ENCODE measurements at places on chromosomes 13 and 19.

GRCh38 chr19:28556371-28556770 is 656.6 kb downstream of the UQCRFS1 start:
- DNase-seq, result no peak

DNA sequence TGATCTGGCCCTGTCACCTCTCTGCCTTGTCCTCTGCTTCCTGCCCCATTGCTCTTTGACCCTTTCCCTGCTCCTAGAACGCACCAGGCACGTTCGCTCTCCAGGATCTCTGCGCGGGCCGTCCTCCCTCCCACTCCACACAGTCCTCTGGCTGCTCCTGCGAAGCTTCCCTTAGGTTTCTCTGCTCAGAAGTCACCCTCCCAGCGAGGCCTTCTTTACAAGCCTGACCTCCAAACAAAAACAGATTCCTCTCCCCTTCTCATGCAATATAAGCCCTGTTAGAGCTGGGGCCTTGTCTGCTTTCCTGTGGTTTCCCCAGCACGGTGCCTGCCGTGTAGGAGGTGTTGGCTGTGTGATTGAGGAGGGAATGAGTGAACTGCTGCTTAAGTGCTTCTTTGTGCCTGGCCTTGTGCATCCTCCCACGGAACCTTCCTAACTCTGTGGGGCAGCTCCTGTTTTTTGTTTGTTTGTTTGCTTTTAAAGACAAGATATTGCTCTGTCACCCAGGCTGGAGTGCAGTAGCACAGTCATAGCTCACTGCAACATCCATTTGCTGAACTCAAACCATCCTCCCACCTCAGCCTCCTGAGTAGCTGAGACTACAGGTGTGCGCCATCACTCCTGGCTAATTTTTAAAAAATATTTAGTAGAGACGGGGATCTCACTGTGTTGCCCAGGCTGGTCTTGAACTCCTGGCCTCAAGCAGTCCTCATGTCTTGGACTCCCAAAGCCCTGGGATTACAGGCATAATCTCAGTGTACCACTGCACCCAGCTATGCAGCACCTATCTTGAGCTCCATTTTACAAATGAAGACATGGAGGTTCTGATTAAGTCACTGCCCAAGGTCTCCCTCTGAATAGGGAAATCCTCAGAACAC is 82.0 kb downstream of the SIPA1L3 start:
- DNase-seq, result peak; percentile 7

GRCh38 chr19:32935629-32936028 is 36.1 kb downstream of the CEP89 start:
- DNase-seq, result no peak

DNA sequence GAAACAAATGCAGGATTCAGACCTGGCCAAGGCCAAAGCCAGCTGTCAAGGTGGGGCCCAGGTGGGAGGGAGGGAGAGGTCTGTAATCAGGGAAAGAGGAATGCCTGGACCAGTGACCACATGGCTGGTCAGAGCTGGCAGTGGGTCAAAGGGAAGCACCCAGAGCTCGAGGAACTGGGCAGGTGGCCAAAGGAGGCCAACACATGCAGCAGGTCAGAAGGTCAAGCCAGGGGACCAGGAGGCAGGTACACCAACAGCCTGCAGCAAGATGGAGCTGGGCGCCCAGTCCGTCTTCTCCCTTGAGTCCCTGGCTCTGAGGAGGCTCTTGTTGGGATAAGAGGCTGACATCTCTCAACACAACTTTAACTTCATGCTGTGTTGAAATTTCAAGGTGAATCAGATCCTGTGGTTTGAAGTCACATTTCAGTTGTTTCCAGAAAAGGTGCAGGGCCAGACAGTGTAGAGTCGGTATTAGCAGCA is 17.1 kb downstream of the GPATCH1 start:
- no peak for DNase-seq

DNA sequence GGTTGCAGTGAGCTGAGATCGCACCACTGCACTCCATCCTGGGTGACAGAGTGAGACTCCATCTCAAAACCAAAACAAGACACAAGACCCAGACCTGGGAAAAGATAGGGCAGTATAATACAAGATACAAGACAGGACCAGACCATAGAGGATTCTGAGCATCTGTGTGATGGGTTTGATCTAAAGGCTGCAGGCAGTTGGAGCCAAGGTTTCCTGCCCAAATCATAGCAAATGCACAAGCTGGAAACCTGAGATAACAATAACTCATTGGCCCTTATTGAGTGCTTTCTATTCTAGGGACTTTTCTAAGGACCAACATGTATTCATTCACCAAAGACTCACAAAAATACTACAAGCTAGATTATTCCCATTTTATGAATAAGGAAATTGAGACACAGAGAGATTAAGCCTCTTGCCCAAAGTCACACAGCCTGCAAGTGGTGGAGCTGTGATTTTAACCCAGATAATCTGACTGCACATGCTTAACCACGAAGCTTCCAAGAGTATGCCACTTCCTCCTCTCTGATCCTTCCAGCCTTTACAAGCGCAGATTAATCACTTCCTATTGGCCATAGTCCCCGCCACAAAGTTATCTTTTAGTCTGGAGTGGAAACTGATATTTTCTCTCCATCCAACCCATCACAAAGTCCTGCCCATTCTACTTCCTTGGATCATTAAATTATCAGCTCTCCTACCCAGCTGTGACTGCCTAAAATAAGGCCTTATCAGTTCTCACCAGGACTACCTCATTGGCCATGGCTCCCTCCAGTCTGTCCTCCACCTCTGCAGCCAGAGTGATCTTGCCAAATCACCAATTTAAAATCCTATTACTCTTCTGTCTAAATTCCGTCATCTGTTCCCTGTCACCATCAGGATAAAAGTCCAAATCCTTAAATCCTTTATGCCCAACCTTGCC is 147.2 kb downstream of the FLT1 start:
- DNase-seq, result peak; percentile 14

DNA sequence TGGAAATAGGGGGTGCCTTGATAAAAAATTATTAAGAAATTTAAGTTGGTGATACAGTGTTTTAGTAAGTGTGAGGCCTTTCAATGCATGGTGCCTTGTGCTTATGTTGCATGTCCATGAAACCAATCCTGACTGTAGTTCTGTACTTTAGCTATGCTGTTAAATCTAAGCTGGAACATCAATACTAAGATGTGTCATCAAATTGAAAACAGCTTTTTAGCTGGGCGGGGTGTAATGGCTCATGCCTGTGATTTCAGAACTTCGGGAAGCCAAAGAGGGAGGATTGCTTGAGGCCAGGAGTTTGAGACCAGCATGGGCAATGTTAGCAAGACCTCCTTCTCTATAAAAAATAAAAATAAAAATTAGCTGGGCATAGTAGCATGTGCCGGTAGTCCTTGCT is 930.3 kb upstream of the PCDH9 start:
- no peak for DNase-seq

- no peak for DNase-seq
Measured at GRCh38 chr13:46738055-46738454, 58.9 kb downstream of the ESD start.

DNA sequence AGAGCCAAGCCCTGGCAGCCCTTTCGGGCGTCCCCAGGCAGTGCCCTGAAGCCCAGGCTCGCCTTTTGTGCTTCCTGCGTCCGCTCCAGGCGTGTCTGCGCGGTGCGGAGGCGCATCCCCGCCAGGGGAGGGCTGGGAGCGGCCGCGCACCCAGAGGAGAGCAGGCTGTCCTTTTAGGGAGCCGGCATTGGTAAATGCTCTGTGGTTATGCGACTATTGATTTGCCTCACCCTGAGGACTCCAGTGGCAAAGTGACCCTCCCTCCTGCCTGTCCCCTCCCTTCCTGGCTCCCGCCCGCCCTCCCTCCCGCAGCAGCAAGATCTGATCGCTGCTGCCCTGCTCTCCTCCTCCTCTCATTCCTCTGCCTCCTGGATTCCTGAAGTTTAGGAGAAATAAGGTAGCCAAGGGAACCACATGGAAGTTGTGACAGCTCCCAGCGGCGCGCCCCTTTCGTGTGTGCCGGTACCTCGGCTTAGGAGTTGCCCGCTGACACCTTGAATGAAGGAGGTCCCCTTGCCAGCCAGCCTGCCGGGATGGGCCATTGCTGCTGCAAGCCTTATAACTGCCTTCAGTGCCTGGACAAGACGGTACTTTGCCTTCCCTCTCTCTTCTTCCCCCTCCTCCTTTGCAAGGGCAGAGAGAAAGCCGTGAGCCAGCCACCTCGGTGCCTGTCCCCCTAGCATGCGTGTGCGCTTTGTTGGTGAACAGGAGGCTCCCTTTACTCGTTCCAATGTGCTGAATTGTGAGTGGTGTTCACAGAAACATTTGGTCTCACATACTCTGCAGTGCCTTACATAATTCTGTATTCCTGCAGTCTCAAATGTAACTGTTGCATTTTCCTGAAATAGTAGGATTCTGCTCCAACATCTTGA is 166.9 kb downstream of the SLC7A1 start:
- DNase-seq, result no peak

DNA sequence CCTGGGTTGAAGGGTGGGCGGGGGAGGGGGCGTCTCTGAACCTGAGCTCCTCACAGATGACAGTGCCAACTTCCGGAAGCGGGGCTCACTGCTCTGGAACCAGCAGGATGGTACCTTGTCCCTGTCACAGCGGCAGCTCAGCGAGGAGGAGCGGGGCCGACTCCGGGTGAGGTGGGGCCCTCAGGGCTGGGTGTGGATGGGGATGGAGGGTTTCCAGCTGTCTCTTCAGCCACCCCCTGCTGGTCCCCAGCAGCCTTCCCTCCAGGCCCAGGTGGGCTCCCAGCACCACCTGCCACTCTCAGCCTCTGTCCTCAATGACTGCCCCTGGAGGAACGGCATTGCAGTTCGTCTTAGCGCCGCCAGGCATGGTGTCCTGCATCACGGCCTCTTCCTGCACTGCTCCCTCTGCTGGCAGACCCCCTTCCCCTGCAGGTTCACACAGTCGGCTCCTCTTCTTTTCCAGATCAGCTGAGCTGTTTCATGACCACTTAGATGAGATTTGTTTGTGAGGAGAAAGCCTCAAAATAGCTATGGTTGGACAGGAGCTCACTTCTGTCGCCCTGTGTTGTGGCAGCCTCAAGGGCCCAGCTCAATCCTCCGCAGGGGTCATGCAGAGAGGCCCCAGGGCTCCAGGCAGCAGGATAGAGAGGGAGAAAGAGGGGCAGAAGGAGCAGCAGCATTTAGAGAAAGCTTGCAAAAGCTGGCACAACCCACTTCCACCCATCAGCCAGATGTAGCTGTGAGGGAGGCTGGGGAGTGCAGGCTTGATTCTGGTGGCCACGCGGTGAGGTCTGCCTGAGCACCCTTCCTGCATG is 2.5 kb upstream of the GARIN5A start:
- DNase-seq, result peak; percentile 16

DNA sequence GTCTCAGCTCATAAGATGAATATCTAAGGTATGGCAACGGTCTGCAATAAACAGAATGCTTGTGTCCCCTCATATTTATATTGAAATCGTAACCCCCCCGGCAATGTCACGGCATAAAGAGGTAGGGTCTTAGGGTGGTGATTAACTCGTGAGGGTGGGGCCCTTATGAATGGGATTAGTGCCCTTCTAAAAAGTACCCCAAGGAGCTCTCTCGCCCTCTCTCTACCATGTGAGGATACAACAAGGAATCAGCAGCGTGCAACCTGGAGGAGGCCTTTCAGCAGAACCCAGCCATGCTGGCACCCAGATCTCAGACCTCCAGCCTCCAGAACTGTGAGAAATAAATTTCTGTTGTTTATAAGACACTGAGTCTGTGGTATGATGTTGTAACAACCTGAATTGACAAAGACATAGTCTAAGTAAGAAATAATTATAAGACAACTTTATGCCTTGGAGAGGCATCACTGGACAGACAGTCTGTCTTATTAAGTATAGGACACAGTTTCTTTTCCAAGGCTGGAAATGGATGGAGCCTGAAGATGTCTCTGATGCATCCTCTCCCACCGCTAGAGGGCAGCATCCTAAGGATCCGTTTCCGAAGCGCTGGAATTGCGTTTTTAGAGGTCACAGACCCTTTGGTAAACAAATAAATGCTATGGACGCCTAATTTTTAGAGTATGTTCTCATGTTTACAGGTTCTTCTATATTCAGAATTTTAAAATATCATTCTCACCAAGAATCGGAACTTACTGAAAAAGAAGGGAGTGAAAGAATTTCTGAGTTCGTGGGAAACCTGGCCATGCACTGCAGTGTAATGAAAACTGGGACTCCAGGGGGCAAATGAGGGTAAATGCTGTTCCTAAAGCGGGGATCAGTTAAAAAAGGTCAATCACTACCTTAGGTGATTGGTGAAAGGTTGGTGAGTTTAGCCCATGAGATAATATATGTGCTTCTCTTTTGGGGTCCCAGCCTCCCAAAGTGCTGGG is 13.3 kb upstream of the LEUTX start:
- peak; percentile 36 for DNase-seq

DNA sequence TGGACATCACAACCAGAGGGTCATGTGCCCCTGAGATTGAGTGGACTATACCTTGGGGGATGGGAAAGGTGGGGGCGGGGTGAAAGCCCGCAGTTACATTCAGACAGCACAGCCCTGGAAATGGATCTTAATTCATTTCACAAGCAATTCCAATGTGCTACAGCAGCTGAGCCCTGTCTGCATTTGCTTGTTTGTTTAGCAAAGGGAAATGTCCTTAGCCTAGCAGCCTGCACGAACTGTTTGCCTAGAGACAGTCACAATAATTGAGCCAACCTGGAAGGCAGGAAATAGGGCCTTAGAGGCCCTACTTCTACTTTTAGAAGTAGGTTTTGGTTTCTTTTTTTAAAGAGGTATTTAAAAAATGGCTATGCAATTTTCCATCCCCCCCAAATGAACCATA is 177.3 kb upstream of the KL start:
- DNase-seq, result peak; percentile 50

GRCh38 chr19:501646-502045 is 5.4 kb downstream of the MADCAM1 start:
- no peak for DNase-seq

DNA sequence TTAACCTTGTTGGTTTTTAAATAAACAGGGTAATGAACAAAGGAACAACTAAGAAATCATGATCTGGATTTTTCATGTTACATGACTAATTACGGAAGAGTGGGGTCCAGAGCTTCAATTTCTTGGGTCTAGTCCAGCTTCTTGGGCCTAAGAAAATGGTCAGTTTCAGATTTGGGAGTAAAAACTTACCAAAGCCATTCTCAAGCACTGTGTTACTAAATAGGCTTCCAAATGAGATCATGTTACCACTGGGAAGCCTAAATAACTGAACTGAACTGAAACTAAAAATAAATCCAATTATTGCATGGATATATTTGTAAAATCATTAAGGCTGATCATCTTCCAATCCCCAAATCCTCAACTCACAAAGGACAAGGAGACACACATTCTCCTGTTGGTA is 13.9 kb downstream of the TBC1D4 start:
- no peak for DNase-seq

- no peak for DNase-seq
Measured at GRCh38 chr19:5536337-5536894, 31.3 kb downstream of the TINCR start.

DNA sequence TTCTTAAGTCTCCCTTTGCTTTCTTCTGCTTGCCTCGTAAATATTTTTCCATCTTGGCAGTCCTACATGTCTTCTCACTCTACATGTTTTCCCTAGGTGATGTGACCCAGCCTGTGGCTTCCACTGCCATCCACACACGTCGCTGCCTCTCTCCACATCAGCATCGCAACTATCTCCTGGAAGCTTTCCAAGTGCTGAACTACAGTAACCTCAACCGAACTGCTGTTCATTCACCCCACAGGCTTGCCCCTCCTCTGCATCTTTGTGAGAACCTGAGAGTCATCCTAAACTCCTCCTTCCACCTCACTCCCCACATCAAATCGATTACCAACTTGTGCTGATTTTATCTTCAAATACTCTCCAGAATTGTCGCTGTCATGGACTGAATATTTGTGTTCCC is 41.2 kb upstream of the USPL1 start:
- peak; percentile 35 for DNase-seq

Data from activated CD4-positive, alpha-beta T cell treated with anti-CD3 and anti-CD28 coated beads, Interleukin-10, Interleukin-2, amounts not matched to agents 100 ng/mL and 50 ng/mL, durations not matched to agents 16 hours and 8 hours (primary cell).